ENCODE measurements at places on chromosomes 11 and 22.

DNA sequence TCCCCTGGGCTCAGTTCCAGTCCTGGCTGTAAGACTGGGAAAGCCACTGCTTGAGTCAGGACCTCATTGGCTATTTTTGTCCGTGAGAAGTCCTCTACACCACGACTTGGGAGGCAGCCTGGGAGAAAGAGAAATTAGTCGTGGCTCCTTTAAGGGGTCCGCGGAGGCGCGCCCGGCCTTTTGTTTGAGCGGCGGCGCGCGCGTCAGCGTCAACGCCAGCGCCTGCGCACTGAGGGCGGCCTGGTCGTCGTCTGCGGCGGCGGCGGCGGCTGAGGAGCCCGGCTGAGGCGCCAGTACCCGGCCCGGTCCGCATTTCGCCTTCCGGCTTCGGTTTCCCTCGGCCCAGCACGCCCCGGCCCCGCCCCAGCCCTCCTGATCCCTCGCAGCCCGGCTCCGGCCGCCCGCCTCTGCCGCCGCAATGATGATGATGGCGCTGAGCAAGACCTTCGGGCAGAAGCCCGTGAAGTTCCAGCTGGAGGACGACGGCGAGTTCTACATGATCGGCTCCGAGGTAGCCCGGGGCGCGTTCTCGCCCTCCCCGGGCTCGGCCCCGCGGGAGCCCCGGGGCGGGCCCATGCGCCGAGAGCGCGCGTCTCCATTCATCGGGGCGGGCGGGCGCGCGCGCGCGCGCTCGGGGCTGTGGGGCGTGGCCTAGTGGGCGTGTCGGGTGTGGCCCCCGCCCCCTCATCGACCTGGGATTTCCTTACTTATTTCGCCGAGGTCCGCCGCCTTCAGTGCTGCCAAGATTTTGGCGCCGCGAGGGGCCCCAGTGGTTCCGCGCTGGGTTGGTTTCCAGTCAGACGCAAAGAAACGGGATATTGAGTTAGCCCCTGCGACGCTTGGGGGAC, at the start of gene SMARCB1:
TSS of gene SMARCB1 (plus strand) at position 215 of the 848 bp plus-strand sequence. CDS start at position 419, 204 bp downstream.
- DNase-seq = peak; percentile 86

GRCh38 chr11:69217276-69218105, 61.8 kb downstream of the SMIM38 start:
- DNase-seq = no peak

DNA sequence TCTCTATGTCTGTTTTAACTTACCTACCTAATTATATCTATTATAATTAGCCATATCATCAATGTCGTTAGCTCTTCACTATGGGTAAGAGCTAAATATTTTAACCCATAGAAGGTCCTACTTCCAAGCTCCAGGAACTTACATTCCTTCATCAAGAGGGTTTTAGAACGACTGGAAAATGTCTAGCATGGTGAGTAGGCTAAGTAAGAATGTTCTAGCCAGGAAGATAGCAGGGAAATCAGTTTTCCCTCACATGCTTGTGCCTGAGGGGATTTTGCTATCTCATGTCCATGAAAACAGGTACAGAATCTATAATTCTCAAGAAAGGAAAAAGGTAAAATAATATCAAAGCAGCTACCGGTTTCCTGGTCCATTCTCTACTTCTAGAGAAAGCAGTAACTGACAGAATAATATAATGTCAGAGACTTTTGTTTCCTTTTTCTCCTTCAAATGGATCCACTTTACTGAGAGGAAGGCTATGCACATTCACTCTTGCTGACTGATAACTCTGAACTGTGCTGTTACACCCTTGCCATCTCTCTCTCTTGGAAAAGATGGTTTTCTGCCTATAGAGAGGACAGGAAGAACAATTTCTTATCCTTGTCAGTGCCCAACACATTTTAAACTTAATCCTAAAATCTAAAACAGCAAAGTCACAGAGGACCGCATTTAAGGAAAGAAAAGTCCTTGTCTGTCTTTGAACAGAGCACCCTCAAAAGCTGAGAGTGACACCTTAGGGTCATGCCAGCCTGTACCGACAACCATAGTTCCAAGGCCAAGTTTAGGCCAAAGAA, 67.0 kb downstream of the MAML2 start:
- no peak for DNase-seq

DNA sequence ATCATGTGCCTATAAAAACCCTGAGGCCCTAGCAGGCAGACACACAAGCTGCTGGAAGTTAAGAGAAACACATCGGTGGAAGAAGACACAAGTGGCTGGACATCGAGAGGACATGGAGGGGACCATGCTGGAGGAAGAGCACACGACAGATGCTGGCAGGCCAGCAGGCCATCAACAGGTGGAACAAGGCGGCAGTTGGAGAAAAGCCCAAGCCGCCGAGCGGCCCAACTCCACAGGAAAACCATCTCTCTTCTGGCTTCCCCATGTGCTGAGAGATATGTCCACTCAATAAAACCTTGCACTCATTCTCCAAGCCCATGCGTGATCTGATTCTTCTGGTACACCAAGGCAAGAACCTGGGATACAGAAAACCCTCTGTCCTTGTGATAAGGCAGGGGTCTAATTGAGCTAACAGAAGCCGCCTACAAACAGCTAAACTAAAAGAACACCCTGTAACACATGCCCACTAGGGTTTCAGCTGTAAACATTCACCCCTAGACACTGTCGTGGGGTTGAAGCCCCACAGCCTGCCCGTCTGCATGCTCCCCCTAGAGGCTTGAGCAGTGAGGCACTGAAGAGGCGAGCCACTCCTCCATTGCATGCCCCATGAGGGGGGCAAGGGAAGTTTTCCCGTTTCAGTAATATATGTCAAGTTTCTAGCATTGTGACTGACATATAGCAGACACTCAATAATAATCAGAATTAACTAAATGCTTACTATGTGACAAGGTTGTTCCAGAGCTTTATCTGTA, 39.0 kb upstream of the MMP20 start:
- DNase-seq = no peak

DNA sequence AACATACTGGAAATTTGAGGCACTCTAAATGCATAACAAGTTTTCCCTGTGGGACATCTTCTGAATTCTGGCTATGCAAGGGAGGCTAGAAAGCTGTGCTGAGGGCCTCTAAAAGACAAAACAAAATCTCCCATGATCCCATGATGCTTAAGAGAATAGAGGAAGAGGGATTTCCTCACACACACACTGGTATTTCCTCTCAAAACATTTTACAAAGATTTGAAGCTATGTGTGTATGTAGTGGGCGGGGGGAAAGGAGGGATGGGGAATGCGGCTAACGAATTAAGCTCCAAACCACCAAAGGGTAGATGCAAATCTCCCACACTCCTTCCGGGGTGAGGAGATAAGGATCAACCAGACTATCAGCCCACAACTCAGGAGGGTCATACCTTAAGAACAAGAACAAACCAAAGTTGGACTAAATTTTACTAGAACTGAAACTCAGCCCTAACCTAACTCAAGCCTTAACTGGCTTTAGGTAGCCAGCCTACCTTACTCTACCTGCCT, 6.0 kb downstream of the OR2AT4 start:
- no peak for DNase-seq

- no peak for DNase-seq
These were observed 4.1 kb downstream of the NHERF4 start for GRCh38 chr11:119189393-119189792.

DNA sequence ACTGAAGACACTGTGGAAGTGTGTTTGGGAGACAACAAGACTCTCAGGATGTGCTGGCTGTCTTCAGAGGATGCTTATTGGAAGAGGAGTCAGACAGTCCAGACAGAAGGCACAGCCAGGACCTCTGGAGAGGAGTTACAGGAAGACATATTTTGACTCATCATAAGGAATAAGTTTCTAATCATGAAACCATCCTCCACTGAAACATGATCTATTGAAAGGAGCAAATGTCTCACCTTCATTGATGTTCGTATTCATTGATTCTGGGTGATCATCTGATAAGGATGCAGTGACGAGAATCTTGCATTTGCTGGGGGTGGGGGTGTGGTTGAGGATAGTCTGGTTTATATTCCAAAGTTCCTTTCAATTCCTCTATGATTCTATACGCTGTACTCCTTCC, 2.5 kb upstream of the CXCR5 start:
- DNase-seq = no peak

DNA sequence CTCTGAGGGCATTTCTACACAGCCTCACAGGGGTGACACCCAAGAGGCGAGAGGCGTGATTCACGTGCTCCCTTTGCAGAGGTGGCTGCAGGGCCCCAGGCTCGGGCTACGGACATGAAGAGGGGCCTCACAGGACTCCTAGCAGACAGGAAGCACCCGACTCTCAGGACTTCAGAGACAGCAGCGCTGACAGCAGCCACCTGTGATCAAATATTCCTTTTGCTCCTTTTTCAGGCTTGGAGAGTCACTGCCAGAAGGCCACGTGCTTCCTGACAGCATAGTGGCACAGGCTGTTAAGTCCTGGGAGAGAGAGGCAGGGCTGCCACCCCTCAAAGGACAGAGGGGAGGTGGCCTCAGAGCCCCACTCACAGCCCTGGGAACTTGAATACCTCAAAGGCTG, 348.9 kb downstream of the CADM1 start:
- DNase-seq = no peak

- no peak for DNase-seq
These were observed 78.7 kb downstream of the BDNF start for GRCh38 chr11:27621405-27622161.

GRCh38 chr11:100890789-100891188, 203.7 kb downstream of the ARHGAP42 start:
- no peak for DNase-seq

DNA sequence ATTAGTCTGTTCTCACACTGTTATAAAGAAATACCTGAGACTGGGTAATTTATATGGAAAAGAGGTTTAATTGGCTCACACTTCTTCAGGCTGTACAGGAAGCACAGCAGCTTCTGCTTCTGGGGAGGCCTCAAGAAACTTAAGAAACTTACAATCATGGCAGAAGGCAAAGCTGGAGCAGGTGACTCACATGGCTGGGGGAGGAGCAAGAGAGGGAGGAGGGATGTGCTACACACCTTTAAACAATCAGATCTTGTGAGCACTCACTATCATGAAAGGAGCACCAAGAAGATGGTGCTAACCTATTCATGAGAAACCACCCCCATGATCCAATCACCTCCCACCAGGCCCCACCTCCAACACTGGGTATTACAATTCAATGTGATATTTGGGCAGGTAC, 381.6 kb downstream of the ETS1 start:
- no peak for DNase-seq

- no peak for DNase-seq
These were observed 9.3 kb upstream of the GDPD5 start for GRCh38 chr11:75535071-75535470.

DNA sequence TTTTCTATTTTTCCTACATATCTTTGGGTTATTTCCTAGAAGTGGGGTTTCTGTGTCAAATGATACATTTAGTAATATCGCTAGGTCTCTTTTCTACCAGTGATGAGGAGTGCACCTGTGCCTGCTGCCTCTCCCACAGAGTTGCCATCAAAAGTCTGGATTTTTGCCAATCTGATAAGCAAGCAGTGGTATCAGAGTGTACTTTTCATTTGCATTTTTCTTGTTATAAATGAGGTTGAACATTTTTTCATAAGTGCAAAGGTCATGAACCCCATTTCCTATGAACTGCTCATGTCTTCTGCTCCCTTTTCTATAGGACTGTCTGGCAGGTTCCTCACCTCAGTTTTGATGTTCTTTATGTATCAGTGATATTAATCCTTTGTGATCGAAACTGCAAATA, 1.7 kb downstream of the TRPM5 start:
- no peak for DNase-seq

- no peak for DNase-seq
These were observed 32.7 kb upstream of the SHANK2 start for GRCh38 chr11:71285111-71285510.

DNA sequence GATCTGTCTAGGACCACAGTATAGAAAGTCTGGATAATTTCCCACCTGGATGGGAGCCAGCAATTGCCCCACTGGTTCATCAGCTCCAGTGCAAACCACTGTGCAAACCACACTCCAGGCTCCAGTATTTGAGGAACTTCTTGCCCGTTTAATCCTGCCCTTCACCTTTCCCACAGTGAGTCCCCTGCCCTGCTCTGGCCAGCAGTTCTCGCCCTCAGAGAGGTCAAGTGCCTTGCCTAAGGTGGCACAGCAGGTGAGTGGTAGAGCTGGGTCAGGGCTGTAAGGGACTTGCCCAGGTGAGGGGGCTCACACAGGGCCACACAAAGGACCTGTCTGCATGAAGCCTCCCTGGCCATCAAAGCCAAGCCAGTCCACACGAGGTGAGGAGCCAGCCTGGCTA, 24.1 kb downstream of the MS4A10 start:
- DNase-seq = no peak

- DNase-seq = no peak
These were observed 79.6 kb downstream of the BBOX1 start for GRCh38 chr11:27120211-27120610.

- no peak for DNase-seq
These were observed 41.0 kb downstream of the FDX1 start for GRCh38 chr11:110470716-110471115.

DNA sequence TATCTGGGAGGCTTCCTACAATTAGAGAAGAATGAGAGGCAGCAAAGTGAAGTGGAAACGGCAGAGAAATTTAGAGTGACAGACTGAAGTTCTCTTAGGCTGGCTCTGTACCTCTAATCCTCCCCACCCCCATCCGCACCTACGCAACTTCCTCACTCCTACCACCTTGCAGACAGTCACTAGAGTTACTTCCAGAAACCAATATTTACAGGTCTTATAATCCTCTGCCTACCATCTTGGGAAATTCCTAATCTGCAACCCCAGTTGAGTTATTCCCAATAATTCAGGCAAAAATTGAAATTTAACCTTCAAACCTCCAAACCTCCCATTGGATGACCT, 71.7 kb downstream of the PAK1 start:
- DNase-seq = peak; percentile 52

- DNase-seq = no peak
These were observed 203.5 kb upstream of the MTNR1B start for GRCh38 chr11:92765965-92766371.

GRCh38 chr11:2098691-2099515, 40.3 kb downstream of the IGF2 start:
- DNase-seq = no peak

DNA sequence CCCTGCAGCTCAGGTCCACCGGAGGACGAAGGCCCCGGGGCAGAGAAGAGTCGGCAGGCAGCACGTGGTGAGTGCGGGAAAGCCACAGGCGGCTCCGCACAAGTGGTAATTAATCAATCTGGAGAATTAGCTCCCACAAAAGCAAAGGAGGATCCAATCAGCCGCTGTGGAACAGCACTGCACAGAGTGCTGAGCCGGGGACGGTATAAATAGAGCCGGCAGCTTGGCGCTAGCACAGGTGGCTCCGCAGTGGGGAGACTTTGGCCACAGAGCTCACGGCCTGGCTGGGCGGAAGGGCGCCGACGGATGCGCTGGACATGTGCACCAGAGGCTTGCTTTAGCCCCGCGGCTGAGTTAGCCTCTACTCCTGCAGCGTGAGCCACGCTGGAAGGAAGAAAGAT, 48.9 kb downstream of the IGSF9B start:
- DNase-seq = no peak

GRCh38 chr22:47396515-47396914, 634.1 kb downstream of the TBC1D22A start:
- no peak for DNase-seq

- no peak for DNase-seq
These were observed 42.5 kb downstream of the CD82 start for GRCh38 chr11:44607987-44608386.

All from NCI-H1436 (cell line).